ENCODE measurements at places on chromosomes 2 and 18. TPM values are rescaled to one million over a fixed set of nuclear protein-coding genes. Genes with fewer than 3 reads are reported as not detected.
A peak's percentile ranks its signal among the peaks of the same experiment; 100 is the strongest.

DNA sequence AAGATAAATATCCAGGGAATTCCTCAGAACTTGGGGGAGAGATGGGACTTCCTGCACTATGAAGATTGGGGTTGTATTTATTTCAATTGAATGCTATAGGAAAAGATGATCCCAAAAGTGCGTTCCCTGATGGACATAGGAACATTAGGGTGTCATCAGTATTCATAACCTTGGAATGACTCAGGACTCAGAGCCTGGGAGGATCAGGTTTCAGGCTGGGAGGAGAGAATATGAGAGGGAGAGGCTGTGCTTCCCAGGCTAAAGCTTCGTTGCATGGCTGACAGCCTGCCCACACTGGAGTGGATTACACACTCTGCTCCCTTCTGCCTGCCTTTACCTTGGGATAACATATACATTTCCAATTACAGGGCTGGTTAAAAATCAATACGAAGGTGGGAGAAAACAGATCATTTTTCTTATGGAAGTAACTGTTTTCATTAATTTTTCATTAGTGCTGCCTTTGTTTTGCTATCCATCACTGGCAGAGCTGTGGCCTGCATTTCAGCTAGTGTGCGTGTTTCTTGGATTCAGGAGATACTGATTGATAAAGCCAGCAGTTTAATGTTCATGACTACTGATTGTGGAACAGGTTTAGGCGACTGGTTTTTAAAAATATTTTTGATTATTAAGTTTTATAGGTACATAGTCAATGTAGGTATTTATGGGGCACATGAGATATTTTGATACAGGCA lies 118.7 kb downstream of the KCTD1 start:
- DNase-seq, result peak; percentile 73

DNA sequence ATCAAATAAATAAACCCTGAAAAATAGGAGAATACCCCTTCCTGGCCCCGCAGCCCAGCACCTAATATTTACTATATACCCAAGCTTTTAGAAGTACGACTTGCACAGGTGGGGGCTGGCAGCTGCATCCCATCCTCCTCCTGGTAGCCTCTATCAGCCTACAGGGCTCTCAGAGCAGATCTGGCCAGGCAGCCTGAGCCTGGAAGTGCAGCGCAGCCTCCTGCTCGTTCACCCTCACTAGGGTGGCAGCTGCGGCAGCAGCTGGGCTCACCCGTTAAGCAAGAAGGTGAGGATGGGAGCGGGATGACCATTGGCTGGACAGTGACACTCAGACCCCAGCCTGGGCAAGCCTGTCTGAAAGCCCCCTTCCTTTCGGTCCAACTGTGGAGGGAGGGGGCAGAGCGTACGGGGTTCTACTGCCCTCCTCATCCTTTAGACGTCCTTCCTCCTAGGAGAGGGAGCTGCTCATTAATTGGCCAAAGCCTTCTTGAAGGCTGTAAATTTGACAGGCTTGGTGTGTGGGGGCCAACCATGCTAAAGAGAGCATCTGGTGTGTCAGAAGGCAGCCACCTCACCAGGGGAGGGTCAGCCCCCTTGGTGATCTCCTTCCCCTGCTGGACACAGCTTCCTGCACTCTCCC lies 23.3 kb downstream of the MPHOSPH10 start:
- no peak for DNase-seq

DNA sequence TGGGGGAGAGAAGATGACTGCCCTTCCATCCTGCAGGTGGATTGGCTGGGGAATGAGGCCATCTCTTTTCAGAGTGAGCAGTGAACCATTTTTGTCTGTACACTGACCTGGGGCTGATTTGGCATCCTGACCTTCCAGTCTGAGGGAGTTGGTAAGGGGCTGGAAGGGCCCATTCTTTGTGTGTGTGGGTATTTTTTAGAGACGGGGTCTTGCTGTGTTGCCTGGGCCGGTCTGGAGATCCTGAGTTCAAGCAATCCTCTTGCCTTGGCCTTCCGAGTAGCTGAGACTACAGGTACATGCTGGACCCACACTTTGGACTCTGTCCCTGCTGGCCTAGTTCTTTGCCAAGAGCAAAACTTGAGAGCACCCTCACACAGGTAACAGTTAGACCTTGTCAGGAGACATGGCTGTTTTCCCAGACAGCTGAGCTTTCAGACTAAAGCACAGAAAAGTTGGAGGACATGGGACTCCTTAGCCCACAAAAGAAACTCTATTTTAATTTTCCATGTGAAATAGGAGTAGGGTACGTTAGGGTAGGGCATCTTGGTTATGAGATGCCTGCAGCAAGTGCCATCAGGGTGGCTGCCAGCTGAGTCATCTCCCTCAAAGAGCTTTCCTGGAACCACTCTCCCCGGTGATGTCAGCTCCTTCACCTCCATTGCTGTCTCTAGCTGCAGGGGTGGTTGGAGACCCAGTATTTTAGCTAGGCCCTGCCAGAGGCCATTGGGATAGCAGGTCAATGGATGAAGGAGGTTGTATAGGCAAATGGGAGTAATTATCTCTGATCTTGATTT lies 60.7 kb downstream of the DGKD start:
- no peak for DNase-seq

- peak; percentile 80 for DNase-seq
Observed at GRCh38 chr2:150376553-150377335, 110.7 kb downstream of the RND3 start.

DNA sequence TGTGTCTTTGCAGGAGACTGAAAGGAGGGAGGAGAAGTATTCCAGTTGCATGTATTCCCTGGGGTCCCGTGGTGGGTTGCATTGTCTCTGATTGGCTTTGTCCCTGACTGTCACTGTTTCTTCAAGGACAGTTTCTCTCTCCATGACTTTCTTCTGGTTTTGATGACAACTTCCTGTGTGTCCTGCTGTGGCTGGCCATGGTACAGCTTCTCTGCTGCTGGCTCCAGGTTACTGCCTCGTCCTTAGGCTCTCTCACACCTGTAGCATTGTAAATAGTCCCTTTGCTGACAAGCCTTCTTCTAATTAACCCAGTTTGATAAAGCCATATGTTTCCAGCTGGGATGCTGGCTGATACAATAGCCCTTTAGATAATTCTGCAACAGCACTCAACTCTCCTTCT lies 129.0 kb downstream of the LPIN1 start:
- DNase-seq, result no peak

DNA sequence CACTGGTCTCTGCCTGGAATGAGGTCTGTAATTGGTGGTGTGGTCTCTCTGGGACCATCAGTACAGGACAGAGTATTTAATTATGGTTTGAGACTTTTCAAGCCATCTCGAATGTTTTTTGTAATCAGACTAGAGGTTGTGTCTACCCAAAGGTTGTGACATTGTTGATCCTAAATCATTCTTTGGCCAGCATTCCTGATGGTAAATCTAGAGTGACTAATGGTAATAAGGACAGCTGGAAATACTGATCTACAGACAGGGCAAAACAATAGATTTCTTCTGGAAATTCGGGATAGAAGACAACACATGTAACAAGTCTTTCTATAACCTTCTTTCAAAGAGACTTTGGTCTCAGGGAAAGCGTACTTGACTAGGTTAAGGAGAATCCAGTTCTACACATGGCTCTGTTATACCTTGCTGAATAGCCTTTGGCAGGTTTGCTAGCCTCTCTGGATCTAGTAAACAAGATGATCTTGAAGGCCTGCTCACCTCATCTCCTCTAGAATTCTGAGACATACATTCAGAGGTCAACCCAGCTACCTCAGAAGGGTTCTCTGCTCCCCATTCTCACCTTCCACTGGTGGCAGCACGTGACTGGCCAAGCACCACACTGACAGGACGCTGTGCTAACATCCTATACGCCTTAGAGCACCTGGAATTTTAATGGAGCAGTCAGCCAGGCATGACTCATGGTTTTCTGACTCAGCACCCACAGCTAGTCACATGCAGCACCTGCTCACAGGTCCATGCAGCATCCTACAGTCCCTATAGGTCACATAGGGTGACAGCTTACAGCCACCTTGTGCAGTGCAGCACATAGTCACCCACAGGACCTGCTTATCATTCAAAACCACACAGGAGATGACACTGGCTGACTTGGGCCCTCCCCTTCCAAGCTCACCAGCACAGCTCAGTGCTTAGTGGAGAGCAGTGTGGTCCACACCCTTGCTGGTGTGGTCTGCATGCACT lies 12.2 kb downstream of the PLB1 start:
- DNase-seq, result peak; percentile 81

DNA sequence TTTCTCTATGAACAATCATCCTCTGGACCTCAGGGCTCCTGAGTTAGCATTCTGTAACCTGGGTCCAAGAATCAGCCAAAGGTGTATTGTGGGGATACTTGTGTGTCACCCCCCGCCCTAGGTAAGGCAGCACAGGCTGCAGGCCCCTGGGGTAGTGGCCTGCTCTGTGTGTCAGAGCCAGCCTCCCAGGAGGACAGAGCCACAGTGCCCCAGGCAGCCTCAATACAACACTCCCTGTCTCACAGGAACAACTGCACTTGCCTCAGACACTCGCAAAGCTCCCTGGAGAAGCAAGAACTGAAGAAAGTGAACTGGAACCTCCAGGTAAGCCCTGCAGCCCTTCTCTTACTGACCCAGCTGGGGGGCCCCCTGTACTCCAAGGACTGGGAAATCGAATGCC lies 121.3 kb upstream of the PPP1CB start:
- DNase-seq, result no peak

- DNase-seq, result no peak
Observed at GRCh38 chr18:7872569-7872968, 305.5 kb downstream of the PTPRM start.

DNA sequence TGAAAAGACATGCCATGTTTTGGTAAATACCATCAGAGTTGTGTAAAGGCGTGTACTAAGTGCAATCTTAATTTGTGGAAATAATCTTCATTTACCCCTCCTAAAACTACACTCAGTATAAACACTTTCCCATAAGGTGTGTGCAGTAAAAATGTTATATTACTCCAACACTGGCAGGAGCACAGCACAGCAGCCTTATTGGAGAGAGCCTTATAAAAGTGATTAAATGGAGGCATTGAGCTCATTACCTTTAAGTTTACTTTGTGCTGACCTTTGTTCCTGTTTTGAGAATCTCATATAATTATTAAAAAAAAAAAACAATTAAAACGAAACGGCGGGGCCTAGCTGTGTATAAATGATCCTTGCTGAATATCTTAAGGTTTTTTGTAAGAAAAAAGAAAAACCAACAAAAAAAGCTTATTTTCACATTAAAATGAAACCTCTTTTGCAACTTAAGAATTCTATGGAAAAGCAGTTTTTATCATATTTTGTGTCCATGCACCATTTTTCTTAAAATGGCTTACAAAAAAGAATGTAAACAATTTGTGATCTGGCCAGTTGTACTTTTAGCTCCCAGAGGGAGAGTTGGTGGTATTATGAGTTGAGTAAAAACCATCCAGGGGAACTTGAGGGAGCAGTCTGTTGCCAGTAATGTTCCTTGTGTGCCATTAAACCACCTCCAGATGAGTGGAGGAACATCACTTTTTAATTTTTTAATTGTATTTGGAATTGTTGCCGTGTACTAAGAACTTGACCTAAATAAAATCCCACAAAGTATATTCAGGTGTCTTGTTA lies 103.4 kb downstream of the ABI2 start:
- DNase-seq, result no peak

DNA sequence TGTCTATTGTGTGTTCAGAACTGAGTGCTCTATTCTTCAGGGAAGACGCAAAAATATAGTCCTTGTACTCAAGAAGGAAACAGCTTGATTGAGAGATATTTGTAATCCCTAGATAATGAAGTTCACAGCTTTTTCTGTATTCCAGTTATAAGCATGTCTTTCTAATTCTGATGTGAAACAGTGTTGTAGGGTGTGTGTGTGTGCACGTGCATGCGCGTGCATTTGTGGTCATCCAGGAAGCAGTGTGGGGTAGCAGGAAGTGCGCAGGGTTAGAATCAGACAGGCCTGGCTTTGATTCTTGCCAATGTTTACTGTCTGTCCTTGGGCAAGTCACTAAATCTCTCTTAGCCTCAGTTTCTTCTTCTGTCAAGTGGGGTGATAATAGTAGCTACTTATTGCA lies 87.9 kb downstream of the NPAS2 start:
- DNase-seq, result no peak

GRCh38 chr2:157857881-157858280 lies 18.2 kb downstream of the ACVR1 start:
- no peak for DNase-seq

- DNase-seq, result no peak
Observed at GRCh38 chr2:196275646-196276352, 104.4 kb upstream of the STK17B start.

DNA sequence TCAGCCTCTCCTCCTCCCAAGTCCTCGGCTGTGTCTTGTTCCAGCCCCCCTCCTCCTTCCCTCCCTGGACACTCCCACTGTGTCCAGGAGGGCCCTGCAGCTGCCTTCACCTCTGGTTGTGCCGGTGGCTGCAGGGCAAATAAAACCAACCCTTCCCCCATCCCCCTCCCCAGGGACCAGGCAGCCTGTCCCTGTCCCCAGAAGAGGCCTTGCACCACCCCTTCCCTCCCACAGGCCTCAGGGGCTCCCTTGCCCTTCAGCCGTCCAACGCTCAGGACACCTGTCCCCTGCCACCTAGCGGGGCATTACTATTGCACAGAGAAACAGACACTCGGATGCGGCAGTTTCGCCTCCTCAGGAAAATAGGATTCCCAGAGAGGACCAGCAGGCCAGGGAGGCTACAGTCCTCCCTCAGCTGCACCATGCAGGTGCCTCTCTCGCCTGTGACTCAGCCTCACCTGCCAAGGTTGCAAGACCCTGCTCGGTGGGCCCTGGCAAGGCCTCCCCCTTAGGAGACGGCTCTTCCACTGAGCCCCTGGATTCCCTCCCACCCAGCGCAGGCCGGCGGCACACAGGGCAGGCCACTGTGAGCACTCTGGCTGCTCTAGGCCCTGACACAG lies 5.5 kb upstream of the GPC1 start:
- peak; percentile 65 for DNase-seq

DNA sequence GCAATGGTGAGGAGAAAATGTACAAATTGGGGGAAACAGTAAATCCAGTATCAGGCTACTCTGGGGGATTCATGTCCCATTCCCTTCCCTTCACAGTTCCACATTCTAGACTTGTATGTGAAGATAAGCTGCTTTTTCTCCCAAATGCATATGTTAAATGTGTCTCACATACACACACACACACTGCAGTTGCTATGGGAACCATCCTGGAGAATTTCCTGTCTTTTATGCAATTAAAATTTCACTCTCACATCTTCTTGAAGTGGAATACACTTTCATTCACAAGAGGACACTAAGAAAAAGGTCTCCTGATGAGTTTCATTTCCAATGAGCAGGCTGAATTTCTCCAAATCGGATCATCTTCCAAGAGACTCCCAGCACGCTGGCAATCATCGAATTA lies 366.0 kb downstream of the LRATD1 start:
- DNase-seq, result peak; percentile 6

- peak; percentile 91 for DNase-seq
Observed at GRCh38 chr18:79378536-79379250, 17.0 kb upstream of the NFATC1 start.

GRCh38 chr2:216090369-216090786 lies 8.7 kb downstream of the TMEM169 start:
- no peak for DNase-seq

- peak; percentile 70 for DNase-seq
Observed at GRCh38 chr18:8501044-8501443, 108.2 kb upstream of the RAB12 start.

- DNase-seq, result no peak
Observed at GRCh38 chr2:191302459-191303139, 57.4 kb downstream of the MYO1B start.

GRCh38 chr18:6449213-6449612 lies 34.5 kb upstream of the L3MBTL4 start:
- no peak for DNase-seq

The DSC3 gene
- not detected for total RNA-seq

The UGT1A1 gene
- total RNA-seq, result 1.4 TPM

The PIEZO2 gene
- 4.1 TPM for total RNA-seq

The SERPINB4 gene
- not detected for total RNA-seq

The GPN1 gene
- total RNA-seq, result 28.1 TPM

The AGPS gene
- total RNA-seq, result 45.7 TPM

The RAB17 gene
- 59.1 TPM for total RNA-seq

The REG3A gene
- not detected for total RNA-seq
